ENCODE measurements at places on chromosomes 2 and 18. TPM values are rescaled to one million over a fixed set of nuclear protein-coding genes. Genes with fewer than 3 reads are reported as not detected.

DNA sequence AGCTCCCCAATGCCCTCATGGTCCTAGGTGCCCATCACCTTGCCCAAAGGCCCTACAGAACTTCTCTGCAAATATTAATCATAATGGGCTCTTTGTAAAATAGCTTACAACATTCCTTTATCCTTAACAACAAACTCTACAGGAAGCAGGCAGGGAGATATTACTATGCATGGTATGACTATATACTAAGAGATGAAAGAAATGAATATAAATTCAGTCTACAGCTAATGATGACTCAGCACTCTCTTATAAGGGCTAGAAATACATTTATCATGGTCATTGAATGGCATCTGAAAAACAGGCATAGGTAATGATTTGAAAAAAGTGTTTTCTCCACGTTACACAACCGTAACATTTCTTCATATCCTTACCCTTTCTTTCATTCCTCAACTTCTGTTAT lies 254.8 kb upstream of the DSEL start:
- no peak for ATAC-seq

SLC9A2 gene
- not detected for total RNA-seq

GRCh38 chr2:86000938-86001312 lies 104.8 kb downstream of the POLR1A start:
- ATAC-seq: no peak

PKDCC gene
- total RNA-seq: 194 TPM

LRRTM1 gene
- 1.3 TPM for total RNA-seq

TNFAIP6 gene
- total RNA-seq: 12.5 TPM
